Hypothalamus (tissue), 51 donors: ENCODE measurements at places on chromosomes 3 and 15.

DNA sequence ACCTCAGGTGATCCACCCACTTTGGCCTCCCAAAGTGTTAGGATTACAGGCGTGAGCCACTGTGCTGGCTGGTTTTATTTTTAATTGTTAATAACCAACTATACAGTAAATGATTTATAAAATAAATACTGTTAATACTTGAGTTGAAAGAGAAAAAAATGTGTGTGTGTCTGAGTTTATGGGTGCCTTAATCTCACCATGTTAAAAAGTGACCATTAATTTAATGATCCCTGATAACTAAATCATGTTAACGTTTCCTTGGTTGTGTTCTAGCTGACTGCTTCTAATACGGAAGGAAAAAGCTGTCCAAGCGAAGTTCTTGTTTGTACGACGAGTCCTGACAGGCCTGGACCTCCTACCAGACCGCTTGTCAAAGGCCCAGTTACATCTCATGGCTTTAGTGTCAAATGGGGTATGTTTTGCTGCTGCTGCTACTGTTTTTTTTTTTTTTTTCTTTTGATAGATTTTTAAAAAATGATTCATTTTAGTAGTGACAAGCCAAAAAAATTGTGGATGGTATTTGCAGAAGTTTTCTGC lies 113.5 kb downstream of the GHSR start:
- no peak for DNase-seq

DNA sequence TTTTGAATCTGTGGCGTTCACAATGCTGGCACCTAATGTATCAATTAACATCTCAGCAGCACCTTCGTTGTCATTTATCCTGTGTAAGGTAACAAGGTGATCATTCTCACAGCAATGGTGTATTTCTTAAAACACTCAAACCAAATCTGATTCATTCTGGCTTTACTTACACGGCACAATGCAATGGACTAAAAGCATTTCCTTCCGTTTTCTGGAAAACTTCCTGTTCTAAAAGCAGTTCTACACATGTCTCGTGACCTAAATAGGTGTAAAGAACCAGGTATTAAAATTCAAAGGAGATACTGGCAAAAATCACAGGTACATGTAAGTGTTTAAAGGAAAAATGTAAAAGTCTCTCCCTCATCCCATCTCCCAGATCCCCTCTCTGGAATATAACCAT lies 77.8 kb downstream of the BTD start:
- DNase-seq, result no peak

DNA sequence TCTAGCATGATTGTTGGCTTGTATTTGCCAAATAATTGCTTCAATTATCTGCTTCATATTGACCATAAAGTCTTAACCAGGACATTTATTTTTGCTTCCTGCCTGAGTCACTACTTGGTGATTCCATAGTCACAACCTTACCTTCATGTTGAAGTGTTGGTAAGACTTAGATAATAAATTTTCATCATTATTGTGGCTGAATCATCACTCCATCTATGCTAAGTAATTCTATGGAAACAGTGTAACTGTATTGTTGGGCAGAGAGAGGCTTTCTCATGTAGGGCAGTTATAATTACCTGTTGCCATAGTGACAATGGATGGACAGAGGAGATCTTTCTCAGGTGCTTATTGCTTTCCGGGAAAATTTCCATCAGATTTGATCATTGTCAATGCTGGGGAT lies 330.7 kb upstream of the LRRC3B start:
- DNase-seq, result no peak

GRCh38 chr15:78878356-78878755 lies 5.7 kb downstream of the MORF4L1 start:
- no peak for DNase-seq

DNA sequence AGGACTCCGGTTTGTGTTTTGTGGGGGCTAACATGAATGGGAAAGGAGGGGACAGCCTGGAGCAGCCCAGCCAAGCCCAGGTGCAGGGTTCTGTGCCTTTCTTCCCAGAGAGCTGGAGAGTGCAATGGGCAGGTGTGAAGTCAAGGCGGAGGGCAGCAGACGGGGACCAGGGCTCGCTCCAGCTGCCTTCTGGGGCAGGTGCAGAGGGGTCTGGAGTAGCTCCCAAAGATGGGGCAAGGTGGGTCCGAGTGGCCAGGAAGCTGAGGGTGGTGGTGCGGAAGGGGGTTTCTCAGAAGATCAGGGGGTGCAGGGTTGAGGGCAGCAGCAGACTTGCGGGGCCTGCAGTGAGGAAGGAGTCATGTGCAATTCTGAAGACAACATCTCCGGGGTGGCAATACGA lies 158.9 kb downstream of the NSMCE3 start:
- DNase-seq, result no peak

GRCh38 chr15:32747921-32748342 lies 30.1 kb downstream of the GREM1 start:
- DNase-seq, result no peak

DNA sequence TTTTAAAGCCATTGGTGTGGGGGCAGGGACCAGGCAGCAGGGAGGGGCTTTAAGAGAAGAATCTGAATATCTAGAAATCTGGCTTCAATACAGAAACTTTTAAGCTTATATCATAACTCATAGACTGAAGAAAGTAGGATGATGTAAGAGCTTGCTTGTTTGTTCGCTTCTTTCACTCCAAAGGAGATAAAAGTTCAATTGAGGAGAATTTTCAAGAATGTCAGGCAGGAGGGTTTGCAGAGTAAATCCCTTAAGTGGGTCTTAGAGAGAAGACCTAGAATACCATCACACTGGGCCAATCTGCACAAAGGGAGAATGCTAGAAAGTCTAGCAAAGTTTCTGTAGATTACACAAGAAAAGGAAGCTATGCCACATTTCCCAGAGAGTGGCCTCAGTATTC lies 4.1 kb upstream of the HLTF start:
- DNase-seq, result no peak

DNA sequence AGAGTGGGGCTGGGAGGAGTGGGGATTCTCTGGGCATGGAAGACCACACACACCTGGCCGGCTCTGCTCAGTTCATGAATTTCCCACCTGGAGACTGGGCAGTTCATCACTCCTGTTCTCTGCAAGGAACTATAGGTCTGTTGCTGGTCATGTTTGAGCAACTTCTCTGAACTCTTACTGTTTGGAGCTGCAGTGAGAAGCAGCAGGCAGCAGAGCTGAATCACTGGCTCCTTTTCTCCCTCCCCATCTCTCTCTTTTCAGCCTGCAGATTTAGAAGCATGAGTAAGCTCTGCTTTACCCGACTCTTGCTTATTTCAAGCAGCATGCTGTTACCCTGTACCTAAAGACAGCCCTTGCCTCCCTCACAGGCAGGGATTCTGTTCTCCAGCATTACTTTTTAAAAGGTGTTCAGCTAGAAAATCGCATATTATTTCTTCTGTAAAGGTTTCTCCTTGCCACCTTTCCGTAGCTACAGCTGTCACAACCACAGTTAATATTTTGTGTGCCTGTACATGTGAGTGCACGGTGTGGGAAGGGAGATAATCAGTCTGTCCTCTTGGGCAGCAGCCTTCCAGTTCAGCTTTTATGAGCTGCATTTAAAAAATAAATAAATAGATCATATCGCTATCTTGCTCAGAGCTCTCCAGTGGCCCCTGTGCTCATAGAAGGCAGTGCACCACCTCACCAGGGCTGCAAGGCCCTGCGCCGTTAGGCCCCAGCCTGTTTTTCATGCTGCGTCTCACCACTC lies 131.6 kb downstream of the CHCHD6 start:
- no peak for DNase-seq

- no peak for DNase-seq
These were observed 202.7 kb downstream of the ITPR1 start for GRCh38 chr3:4695846-4696245.
